DND-41 (cell line): ENCODE measurements at places on chromosomes 16 and 17.

DNA sequence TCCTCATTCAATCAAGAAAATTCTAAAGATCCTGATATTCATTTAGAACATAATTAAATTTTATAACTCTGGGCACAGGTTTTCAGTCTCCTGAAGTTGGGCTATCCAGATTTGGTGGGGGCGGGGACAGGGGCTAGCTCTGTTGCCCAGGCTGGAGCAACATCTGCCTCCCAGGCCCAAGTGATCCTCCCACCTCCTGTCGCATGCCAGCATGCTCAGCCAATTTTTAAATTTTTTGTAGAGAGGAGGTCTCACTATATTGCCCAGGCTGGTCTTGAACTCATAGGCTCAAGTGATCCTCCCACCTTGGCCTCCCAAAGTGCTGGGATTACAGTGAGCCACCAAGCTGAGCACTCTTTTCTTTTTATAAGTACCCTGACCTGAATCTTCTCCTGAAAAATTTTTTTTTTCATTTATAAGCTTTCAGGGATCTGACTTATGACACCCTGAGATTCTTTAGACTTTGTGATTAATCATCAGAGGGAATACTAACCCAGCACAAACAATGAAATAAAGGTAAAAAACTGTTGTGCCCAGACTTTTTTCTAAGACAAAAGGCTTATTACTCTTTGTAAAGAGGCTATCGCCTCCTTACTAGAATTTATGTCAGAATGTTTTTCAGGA is 62.6 kb downstream of the TUBD1 start:
- no peak for DNase-seq

DNA sequence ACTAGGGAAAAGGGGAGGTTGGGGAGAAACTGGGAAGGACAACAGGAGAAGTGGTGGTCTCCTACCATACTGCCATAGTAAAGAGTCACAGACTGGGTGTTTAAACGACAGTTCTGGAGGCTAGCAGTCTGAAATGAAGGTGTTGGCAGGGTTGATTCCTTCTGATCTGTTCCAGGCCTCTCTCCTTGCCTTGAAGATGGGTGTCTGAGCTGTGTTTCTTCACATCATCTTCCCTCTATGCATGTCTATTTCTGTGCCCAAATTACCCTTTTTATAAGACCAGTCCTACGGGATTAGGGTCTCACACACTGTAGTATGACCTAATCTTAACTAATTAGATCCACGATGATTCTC is 79.8 kb upstream of the TMEM97 start:
- no peak for DNase-seq

DNA sequence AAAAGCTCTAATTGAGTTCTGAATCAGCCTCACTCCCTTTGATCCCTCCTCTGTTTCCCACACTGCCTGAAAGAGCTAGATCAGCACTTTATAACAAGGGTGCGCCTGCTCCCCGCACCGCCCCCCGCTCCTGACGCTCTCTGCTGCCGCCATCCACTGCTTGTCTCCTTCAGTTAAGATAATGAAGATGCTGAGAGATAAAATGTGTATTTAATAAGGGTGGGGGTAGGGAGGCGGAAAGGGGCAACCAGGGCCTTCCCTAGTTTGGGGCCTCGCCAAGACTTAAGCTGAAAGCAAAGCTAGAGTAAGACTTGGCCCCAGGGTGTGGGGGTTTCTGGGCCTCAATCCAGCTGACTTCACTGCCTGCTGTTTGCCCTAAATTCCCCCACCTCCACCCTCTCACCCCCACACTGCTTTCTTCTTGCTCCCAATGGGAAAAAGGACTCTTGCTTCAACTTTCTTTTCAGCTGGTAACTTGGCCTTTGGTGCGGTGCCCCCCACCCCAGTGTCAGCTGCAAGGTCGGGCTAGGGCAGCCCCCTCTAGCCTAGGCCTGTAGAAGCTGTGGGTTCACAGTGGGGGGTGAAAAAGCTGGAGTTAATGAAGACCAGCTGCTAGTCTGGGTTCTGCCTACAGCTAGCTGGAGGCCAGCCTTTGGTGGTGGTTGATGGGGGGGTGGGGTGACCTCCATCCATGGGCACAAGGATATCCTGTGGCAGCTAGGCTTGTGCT is 1.8 kb upstream of the RARA start:
- DNase-seq, result peak; percentile 49

DNA sequence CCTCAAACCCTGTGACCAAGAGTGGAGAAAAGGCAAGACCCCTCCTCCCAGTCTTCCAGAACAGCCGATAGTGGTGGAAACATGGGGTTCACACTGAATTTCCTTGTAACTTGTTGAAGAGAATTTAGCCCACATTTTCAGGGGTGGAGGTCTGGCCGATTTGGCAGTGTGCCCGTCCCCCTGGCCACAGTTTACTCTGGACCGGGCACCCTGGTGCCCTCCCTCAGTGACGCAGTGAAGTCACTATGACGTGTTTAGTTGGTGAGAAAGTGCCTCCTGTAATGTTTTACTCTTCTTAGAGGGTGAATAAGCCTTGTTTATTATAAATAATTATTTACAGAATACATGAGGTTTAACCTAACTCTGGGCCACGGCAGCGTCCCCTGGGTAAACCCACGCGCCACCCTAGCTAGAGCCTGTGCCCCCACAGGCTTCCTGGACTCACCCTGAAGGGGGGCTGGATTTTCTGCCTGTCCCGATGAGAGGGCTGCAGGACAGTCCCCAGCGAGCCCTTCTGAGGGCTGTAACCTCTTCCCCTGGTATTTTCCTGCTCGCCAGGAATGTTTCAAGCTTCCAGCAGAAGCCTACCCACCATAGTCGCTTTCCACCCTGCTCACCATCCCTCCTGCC is 316.9 kb downstream of the SEC14L1 start:
- DNase-seq, result no peak

DNA sequence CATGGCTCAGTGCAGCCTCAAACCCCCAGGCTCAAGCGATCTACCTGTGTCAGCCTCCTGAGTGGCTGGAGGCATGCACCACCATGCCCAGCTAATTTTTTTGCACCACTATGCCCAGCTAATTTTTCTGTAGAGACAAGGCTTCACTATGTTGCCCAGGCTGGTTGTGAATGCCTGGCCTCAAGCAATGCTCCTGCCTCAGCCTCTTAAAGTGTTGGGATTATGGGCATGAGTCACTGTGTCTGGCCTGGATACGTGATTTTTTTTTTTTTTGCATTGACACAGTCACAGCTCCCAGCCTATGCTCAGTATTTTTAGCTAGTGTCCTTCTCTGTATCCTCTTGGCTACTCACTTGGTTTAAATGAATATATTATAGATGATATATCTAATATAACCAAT is 377.0 kb upstream of the TNRC6C start:
- DNase-seq, result no peak

GRCh38 chr16:84999857-85000480 is 11.4 kb downstream of the ZDHHC7 start:
- DNase-seq, result no peak

- DNase-seq, result no peak
Observed at GRCh38 chr16:1793578-1794220, at the start of gene IGFALS. Gene IGFALS, minus strand, starts transcription at chr16:1793705. Its CDS starts 53 bp downstream, at chr16:1793652.

- DNase-seq, result no peak
Observed at GRCh38 chr17:47852113-47852949, 1.4 kb upstream of the SP6 start.

- DNase-seq, result no peak
Observed at GRCh38 chr17:869086-869485, 86.9 kb downstream of the MRM3 start.

- no peak for DNase-seq
Observed at GRCh38 chr16:66081775-66082366, 284.6 kb upstream of the CDH5 start.

DNA sequence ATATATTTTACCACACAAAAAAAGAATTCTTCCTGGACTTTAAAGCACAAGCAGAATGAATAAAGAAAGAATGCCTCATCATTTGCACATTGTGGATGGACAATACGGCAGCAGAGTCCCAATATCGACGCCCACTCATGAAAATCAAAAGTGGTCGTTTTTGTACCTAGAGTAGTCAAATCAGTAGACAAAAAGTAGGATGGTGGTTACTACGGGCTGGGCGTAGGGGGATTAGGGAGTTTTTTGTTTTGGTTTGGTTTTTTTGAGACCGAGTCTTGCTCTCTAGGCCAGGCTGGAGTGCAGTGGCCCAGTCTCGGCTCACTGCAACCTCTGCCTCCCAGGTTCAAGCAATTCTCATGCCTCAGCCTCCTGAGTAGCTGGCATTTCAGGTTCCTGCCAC is 8.6 kb upstream of the CENPV start:
- no peak for DNase-seq

DNA sequence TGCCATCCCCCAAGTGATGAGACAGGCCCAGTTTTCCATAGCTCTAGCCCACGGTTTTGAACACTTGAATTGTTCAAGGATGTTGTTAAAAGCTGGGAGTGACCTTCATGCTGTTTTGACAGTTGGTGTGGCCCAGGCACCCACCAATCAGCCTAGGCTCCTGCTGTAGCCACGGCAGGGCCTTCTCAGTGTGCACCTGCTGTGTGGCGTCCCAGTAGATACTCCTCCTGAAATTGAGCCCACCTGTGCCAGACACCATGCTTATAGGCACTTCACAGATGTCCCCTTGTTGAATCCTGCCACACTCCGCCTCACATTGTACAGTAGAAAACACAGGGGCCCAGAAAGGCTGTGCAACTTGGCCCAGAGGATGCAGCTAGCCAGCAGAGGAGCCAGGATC is 86.4 kb downstream of the SOCS1 start:
- DNase-seq, result no peak

GRCh38 chr17:61467416-61468262 is 15.4 kb downstream of the TBX4 start:
- DNase-seq, result no peak

GRCh38 chr16:11100239-11100750 is 155.7 kb downstream of the SOCS1 start:
- no peak for DNase-seq

DNA sequence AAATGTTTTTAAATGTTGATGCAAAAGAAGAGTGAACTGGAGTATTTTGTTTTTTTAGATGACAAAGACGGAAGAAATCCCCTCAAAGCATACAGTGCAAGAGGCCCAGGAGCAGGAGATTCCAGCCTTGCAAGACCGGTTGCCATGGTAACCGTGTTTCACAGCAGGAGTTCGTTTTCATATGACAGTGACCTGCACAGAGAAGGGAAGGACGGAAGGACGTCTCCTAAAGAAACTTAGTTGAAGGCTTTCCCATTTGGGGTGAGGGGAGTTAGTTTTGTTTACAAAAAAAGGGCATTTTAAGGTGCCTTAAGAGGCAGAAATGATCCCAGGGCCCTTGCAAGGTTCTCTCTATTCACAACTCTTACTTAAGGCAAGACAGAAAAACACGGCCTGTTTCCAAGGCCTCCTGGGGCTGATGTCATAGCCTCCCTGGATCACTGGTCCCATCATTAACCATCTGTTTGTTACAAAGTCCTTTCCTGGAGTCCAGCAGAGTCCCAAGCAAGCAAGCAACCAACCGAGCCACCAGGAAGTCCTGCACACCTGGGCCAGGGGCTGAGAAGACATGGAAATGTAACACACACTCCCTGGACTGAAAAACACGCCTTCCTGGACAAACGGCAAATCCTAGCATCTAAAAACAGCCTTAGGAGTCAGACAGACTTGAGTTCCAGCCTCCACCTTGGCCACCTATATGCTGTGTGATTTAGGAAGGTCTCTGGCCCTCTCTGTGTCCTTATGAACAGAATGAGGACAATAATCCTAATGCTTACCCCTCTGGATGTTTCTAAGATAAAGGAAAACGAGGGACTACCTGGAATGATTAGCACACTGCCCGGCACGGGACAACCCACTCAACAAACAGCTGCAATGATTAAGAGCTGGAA is 30.3 kb upstream of the RPH3AL start:
- DNase-seq, result no peak
